ENCODE measurements at places on chromosomes 11 and 22.

DNA sequence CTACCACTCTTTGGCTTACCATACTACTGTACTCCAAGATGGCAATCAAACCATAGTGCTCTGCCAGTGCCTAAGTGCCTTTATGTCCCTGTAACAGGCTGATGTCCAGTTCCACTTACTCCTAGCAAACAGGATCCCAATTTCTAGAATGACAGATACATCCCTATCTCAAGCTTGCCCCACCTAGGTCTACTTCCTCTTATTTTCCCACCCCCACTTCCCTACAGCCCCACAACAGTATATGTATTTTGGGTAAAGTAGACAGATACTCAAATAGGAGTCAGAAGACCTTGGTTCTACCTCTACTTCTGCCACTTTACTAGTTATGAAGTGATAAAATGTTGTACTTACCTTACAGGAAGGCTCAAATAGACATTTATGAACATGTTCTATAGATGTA, 24.1 kb downstream of the SIK3 start:
- no peak for DNase-seq

- no peak for DNase-seq
Measured at GRCh38 chr11:119044708-119045107, 12.3 kb downstream of the HYOU1 start.

DNA sequence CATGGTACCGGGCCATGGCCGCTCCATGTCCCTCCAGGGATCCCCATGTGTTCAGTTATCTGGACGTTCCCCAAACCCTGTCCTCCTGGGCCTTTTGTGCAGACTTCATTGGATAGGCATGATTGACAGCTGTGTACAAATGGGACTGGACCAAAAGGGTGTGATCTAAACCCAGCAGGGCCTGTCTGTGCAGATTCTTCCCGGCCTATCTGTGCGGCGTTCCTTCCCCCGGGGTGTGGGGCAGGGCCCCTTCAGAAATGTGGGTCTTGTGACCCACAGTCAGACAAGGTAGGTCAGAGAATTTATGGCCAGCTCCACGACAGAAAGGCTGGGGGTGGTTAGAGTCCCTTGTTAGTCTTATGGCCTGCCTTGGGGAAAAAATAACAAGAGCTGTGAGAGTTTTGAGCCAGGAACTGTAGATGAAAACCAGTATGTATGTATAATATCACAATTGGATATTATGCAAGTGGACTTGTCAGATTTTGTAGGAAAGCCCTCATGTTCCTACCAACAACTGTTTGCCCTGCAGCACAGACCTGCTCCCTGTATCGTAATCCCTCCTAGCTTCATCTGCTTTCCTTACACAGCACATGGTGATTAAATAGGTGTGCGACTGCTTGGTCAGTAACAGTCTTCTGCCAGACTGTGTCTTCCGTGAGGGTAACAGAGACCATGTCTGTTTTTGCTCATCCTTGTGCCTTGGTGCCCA, 31.7 kb downstream of the AP2A2 start:
- no peak for DNase-seq

- no peak for DNase-seq
Measured at GRCh38 chr11:104734998-104735397, 163.3 kb downstream of the CASP12 start.

DNA sequence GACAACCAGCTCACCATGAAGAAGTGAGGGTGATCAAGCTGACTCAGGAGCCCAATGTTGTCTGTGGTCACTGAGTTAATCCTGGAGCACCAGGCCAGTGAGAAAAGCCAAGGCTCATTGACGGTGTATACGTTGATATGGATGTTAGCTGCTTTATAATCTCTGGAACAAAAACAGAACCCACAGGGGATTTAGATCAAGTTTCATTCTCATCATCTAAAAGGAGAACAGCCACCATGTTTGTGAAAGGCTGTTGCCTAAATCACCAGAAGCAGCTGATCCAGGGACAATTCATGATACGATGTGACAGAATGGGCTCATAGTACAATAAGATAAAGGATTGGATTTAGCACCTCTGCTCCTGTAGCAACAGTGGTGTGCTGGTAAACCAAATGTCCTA, 68.5 kb downstream of the GDPD4 start:
- no peak for DNase-seq

DNA sequence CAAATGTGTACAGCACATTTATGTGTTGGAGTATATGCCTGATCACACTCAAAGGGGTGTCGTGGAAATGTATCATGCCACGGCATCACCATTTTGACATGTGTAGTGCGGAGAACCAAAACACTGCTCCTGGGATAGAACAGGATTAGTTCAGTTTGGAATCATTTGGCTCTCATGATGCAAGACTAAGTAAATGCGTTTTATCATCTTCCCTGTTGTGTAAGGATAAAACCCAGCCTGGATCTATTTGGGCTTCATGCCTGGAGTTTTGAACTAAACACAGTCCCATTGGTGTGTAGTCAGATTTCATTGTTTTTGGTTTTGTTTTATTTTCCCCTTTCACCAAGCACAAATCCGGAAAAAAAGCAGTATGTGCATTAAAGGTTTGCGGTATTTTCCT, 574.3 kb downstream of the NTM start:
- no peak for DNase-seq

All from stimulated activated CD4-positive, alpha-beta T cell treated with anti-CD3 and anti-CD28 coated beads, Interleukin-1b, Interleukin-23, amount 100 ng/mL, for 1 hour (primary cell).